ENCODE measurements at places on chromosomes 16 and 17.

DNA sequence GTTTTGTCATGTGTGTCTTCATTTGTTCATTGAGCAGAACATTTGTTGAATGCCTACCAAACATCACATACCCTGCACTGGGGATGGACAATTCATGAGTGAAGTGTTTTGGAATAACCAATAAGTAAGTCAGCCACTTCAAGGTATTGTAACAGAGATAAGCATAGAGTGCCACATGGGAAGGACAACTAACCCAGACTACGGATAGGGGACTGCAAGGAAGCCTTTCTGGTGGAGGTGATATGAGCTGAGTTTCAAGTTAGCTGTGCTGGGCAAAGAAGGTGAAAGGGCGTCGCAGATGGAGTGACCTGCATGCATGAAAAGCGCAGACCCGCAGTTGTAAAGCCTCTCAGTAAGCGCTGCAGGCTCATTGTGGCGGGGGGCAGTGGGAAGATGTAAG is 78.8 kb downstream of the TNRC6C start:
- DNase-seq: no peak

GRCh38 chr16:48035142-48035541 is 120.7 kb downstream of the ABCC12 start:
- DNase-seq: no peak

DNA sequence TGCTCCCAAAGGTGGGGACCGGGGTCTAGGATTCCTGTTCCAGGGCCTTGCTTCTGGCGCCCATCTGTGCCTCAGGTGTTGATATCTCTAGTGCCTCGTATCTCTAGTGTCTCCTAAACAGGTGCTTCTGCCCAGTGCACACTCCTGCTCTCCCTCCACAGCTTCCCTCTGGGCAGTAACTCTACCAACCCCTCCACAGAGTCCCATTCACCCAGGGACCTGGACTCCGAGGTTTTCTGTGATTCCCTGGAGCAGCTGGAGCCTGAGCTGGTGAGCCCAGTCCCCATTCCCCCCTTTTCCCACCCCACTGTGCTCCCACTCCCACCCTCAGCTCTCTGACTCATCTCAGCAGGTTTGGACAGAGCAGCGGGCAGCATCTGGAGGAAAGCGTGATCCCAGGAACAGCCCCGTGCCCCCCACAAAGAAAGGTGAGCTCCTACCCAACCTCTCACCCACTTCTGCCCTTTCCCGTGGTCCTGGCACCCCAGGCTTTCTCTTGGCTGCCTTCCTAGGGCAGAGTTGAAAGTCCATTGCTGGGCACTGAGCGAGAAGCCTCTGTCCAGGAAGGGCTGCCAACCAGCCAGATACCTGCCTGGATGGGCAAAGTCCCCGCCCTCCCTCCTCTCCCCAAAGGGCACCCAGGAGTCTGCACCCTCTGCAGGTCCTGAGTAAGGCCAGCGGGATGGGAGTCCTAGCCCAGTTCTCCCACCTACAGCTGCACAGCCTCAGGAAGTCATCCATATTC is 2.2 kb downstream of the ACBD4 start:
- no peak for DNase-seq

GRCh38 chr16:87041286-87041685 is 275.9 kb downstream of the C16orf95 start:
- no peak for DNase-seq

DNA sequence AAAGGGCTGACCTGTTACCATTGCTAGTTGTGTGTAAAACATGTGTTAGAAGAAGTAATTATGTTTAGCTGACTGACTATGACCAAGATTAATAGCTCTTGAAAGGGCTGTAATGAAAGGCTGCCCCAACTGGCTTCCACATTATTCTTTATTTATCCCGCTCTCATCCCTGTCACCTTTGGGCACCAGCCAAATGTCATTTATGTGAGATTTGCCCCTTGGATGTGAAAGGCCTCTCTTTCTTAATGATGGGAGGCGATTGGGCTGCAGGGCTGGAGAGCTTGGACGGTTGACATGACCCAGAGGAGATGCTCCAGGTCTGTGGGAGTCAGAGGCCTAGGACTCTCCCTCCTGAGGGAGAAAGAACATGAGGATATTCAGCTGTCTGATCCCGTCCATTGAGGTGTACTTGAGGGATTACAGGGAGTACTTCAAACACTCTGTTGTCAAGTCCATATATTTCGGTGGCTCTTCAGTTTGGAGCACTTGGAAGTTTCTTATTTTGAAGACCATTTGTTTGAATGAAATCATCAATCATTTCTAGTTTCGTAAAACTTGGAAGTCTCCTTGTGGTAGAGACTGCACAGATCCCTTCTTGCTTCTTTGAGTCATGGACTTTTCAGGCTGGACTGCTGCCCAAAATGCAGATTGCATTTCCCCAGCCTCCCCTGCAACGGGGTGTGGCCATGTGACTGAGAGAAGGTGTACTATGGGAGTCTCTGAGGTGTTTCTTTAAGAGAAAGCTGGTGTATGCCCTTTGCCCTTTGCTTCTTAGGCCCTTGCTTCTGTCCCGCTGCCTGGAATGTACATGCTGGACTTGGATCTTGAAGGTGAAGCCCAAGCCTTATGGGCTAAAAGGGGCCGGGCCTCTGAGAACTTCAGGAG is 51.3 kb downstream of the FTO start:
- no peak for DNase-seq

DNA sequence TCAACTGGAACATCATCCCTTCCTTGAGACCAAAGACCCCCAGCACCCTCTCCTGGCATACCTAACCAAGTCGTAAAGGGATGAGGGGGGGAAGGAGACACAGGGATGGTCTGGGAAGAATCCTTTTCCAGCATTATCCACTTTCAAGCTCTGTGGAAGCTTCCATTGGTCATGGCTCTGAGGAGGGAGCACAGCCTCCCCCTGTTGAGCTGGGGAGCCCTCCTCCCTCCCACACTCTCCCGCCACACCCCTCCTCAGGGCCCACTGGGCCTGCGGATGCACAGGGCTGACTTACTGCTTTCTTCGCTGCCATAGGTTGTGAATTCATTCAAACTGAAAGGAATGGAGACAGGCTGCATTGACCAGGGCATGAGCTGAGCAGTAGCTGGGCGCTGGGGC is 12.4 kb downstream of the CSF3 start:
- DNase-seq: no peak

Data from head of caudate nucleus (tissue), 42 donors.